ENCODE measurements at places on chromosomes 6 and 20. TPM values are rescaled to one million over a fixed set of nuclear protein-coding genes. Genes with fewer than 3 reads are reported as not detected.

GRCh38 chr20:53822534-53822933, 228.9 kb upstream of the ZNF217 start:
- no peaks in the 10 kb centered on the region for H3K4me1 ChIP-seq
- DNase-seq: no peak

DNA sequence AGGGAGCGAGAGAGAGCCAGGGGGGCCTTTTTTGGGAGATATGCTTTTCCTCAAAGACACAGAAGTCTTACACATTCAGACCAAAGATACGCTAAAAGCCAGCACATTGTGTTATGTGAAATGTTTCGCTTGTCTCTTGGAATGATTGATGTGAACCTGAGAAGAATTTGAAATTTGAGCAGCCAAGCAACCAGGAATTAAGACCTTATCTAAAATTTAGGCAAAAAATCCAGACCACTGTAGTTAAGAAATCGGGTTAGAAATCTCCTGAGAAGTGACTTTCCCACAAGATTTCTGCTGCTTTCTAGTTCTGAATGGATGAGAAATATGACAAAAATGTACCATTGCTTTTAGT, 223.2 kb upstream of the GMDS start:
- H3K27me3 ChIP-seq: no peaks in the 10 kb centered on the region
- no peak for DNase-seq
- no peaks in the 10 kb centered on the region for H3K4me1 ChIP-seq
- H3K4me3 ChIP-seq: no peak overlapping the region
- no peaks in the 10 kb centered on the region for H3K36me3 ChIP-seq
- H3K27ac ChIP-seq: no peak overlapping the region

Gene NDRG3
- total RNA-seq: 28.7 TPM

DNA sequence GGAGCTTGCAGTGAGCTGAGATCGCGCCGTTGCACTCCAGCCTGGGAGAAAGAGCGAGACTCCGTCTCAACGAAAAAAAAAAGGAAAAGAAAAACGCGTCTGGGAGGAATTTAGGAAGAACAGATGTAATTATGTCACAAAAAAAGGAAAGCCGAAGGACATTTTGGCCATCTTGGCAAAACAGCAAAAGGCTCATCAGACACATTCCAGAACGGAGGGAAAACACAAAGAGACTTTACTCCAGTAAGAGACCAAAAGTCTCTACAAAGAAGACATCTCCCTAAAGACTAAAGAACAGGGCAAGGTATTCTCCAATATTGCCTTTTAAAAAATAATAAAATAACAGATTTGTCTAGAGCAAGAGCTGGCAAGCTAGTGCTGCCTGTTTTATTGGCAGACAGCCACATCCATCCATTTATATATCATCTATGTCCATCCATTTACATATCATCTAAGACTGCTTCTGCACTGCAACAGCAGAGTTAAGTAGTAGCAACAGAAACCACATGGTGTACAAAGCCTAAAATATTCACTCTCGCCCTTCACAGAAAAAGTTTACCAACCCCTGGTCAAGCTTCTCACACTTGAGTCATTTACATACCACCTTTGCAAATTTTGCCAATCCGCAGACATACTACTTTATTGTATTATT, 133.9 kb downstream of the ZMYND8 start:
- H3K4me3 ChIP-seq: no peak overlapping the region
- no peaks in the 10 kb centered on the region for H3K27me3 ChIP-seq
- H3K27ac ChIP-seq: no peak overlapping the region
- DNase-seq: no peak
- no peaks in the 10 kb centered on the region for H3K4me1 ChIP-seq

Gene LY6G6D
- total RNA-seq: not detected

Gene CD24
- total RNA-seq: 545 TPM

- peaks cover 49% of the 10 kb centered on the region for H3K36me3 ChIP-seq
- H3K27me3 ChIP-seq: no peaks in the 10 kb centered on the region
- H3K27ac ChIP-seq: no peak overlapping the region
- no peak for DNase-seq
Observed at GRCh38 chr6:161233986-161234661, 39.7 kb downstream of the AGPAT4 start.

- no peaks in the 10 kb centered on the region for H3K4me1 ChIP-seq
- no peak overlapping the region for H3K4me3 ChIP-seq
Observed at GRCh38 chr6:138406443-138406842, 2.4 kb downstream of the HEBP2 start.

GRCh38 chr20:15076785-15077184, 739.4 kb upstream of the FLRT3 start:
- H3K27ac ChIP-seq: no peak overlapping the region
- no peak overlapping the region for H3K4me3 ChIP-seq
- no peaks in the 10 kb centered on the region for H3K27me3 ChIP-seq
- no peaks in the 10 kb centered on the region for H3K36me3 ChIP-seq
- no peak for DNase-seq
- H3K4me1 ChIP-seq: no peaks in the 10 kb centered on the region

- H3K36me3 ChIP-seq: peaks cover 49% of the 10 kb centered on the region
- peak overlapping the region; percentile 24 for H3K4me3 ChIP-seq
- H3K4me1 ChIP-seq: peaks cover 7% of the 10 kb centered on the region
- no peaks in the 10 kb centered on the region for H3K27me3 ChIP-seq
- no peak for DNase-seq
Observed at GRCh38 chr6:106026748-106027715, 59.1 kb upstream of the PRDM1 start.

Gene PACSIN1
- total RNA-seq: 6.5 TPM

Gene BTN1A1
- not detected for total RNA-seq

GRCh38 chr6:36920049-36920448, 34.3 kb downstream of the C6orf89 start:
- H3K27me3 ChIP-seq: no peaks in the 10 kb centered on the region
- no peaks in the 10 kb centered on the region for H3K4me1 ChIP-seq
- no peak overlapping the region for H3K4me3 ChIP-seq
- no peak overlapping the region for H3K27ac ChIP-seq
- H3K36me3 ChIP-seq: no peaks in the 10 kb centered on the region

- H3K27ac ChIP-seq: peak overlapping the region; percentile 21
- peak overlapping the region; percentile 83 for H3K4me3 ChIP-seq
- peaks cover 8% of the 10 kb centered on the region for H3K4me1 ChIP-seq
- no peaks in the 10 kb centered on the region for H3K27me3 ChIP-seq
- H3K36me3 ChIP-seq: peaks cover 12% of the 10 kb centered on the region
Observed at GRCh38 chr20:329851-330232, 4.5 kb downstream of the SOX12 start.

- H3K4me3 ChIP-seq: no peak overlapping the region
- H3K36me3 ChIP-seq: peaks cover 97% of the 10 kb centered on the region
- H3K27ac ChIP-seq: no peak overlapping the region
- H3K27me3 ChIP-seq: no peaks in the 10 kb centered on the region
Observed at GRCh38 chr20:46371656-46372055, 34.8 kb downstream of the ELMO2 start.

- peaks cover 14% of the 10 kb centered on the region for H3K4me1 ChIP-seq
- no peaks in the 10 kb centered on the region for H3K27me3 ChIP-seq
- H3K36me3 ChIP-seq: no peaks in the 10 kb centered on the region
- no peak overlapping the region for H3K27ac ChIP-seq
- no peak for DNase-seq
- peak overlapping the region; percentile 28 for H3K4me3 ChIP-seq
Observed at GRCh38 chr20:6663751-6664388, 103.6 kb upstream of the BMP2 start.

DNA sequence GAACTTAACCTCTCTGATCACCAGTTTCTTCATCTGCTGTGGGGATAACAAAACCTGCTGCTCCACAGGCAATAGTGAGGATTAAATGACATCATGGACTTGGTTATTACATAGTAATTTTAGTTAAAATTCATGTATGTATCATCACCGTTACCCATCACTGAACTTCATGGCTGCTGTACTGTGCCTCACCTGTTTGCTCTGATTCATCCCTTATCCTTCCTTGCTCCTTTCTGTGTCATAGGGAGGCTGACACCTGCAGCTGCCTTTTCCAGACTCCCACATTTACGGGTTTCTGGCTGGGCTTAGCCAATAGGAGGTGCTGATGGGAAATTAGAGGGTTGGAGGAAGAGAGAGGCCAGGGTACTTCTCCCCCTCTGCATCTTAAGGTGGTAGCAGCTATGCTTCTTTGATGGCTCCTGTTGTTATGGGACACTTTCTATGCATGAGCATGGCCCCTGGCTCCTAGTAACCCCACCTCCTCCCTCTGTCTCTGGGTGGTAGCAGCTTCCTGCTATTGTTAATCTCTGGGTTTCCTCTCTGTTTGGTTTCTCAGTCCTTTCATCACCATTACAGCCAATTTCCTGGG, 332.1 kb downstream of the DHX35 start:
- H3K36me3 ChIP-seq: no peaks in the 10 kb centered on the region
- no peak overlapping the region for H3K27ac ChIP-seq
- H3K4me1 ChIP-seq: no peaks in the 10 kb centered on the region
- peak; percentile 76 for DNase-seq
- H3K4me3 ChIP-seq: no peak overlapping the region

- no peaks in the 10 kb centered on the region for H3K27me3 ChIP-seq
- peaks cover 16% of the 10 kb centered on the region for H3K36me3 ChIP-seq
- peak overlapping the region; percentile 91 for H3K4me3 ChIP-seq
- peak overlapping the region; percentile 90 for H3K27ac ChIP-seq
Observed at GRCh38 chr6:87700397-87701343, 1.4 kb downstream of the AKIRIN2 start.

GRCh38 chr6:126657561-126658175, 317.8 kb downstream of the CENPW start:
- no peaks in the 10 kb centered on the region for H3K27me3 ChIP-seq
- no peaks in the 10 kb centered on the region for H3K36me3 ChIP-seq
- H3K27ac ChIP-seq: no peak overlapping the region

GRCh38 chr6:125688138-125688537, 61.3 kb upstream of the HEY2 start:
- no peaks in the 10 kb centered on the region for H3K27me3 ChIP-seq
- no peaks in the 10 kb centered on the region for H3K4me1 ChIP-seq
- H3K27ac ChIP-seq: no peak overlapping the region
- no peak for DNase-seq
- H3K36me3 ChIP-seq: no peaks in the 10 kb centered on the region

Gene PPP1R3G
- total RNA-seq: not detected

- H3K36me3 ChIP-seq: no peaks in the 10 kb centered on the region
- no peaks in the 10 kb centered on the region for H3K27me3 ChIP-seq
- H3K27ac ChIP-seq: no peak overlapping the region
- H3K4me1 ChIP-seq: peaks cover 7% of the 10 kb centered on the region
- no peak overlapping the region for H3K4me3 ChIP-seq
Observed at GRCh38 chr6:157514659-157515496, 133.9 kb downstream of the ZDHHC14 start.

DNA sequence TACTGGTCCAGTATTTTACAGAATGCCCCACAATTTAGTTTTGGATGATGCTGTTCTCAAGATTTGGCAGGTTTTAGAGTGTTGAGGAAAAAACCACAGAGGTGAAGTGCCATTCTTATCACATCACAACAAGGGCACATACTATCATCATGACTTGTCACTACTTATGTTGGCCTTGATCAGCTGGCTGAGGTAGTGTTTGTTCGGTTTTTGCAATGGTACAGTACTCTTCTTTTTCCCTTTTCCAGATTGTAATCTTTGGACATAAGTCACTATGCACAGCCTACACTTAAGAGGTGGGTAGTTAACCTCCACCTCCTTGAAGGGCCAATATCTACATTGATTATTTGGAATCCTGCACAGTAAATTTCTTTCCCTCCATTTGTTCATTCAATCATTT, 8.8 kb downstream of the TENT5A start:
- no peaks in the 10 kb centered on the region for H3K36me3 ChIP-seq
- no peak for DNase-seq
- H3K4me3 ChIP-seq: no peak overlapping the region
- H3K27ac ChIP-seq: no peak overlapping the region

Gene CDSN
- total RNA-seq: not detected

GRCh38 chr6:131652472-131652871, 15.4 kb downstream of the ENPP3 start:
- H3K27ac ChIP-seq: no peak overlapping the region
- H3K4me3 ChIP-seq: no peak overlapping the region

Gene FAM83B
- 13.9 TPM for total RNA-seq

DNA sequence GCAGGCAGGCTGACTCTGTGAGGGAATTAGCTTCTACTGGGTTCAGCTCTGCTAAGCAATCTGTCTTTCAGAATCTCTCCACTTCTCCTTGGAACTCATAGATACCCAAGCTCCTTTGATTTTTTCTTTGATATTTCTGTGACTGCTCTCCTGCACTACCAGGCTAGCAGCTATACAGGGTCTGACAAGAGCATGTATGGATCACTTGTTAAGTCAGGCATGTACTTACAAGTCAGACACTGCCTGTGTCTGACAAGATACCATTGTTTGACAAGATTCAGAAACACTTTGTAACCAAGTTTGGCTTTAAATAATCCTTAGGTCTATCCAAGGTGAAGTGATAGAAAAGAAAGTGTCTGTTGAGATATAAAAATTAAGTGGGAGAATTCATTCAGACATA, 79.5 kb downstream of the SESN1 start:
- H3K36me3 ChIP-seq: no peaks in the 10 kb centered on the region
- no peak overlapping the region for H3K27ac ChIP-seq
- no peak for DNase-seq
- peaks cover 3% of the 10 kb centered on the region for H3K4me1 ChIP-seq
- no peak overlapping the region for H3K4me3 ChIP-seq

DNA sequence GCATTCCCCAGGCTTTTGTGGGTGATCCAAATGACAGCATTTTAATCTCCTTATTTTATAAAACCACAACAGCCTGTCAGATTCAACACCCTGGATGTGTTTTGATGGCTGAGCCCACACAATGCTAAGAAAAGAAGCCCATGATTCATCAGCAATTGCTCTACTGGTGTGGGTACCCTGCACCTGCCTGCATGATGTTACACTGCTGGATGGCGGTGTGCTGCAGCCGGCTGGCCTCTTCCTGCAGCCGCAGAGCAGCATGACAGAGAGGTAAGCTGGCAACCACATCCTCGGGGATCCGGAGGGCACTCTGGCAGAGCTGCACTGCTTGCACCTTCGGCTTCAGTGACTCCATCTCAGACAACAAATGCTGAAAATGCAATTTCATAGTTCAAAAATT, 327.5 kb downstream of the SYNE1 start:
- H3K27me3 ChIP-seq: no peaks in the 10 kb centered on the region
- no peak for DNase-seq
- no peaks in the 10 kb centered on the region for H3K4me1 ChIP-seq
- H3K36me3 ChIP-seq: peaks cover 5% of the 10 kb centered on the region

Gene TP53TG5
- total RNA-seq: 2.4 TPM

Gene ULBP1
- 0.55 TPM for total RNA-seq

GRCh38 chr6:135919026-135919425, 67.5 kb downstream of the PDE7B start:
- H3K4me3 ChIP-seq: no peak overlapping the region
- no peaks in the 10 kb centered on the region for H3K36me3 ChIP-seq
- no peaks in the 10 kb centered on the region for H3K27me3 ChIP-seq
- no peak overlapping the region for H3K27ac ChIP-seq
- DNase-seq: no peak

All from endodermal cell (in vitro differentiated cells).